ENCODE measurements at places on chromosomes 3 and 15.
A peak's percentile ranks its signal among the peaks of the same experiment; 100 is the strongest.

DNA sequence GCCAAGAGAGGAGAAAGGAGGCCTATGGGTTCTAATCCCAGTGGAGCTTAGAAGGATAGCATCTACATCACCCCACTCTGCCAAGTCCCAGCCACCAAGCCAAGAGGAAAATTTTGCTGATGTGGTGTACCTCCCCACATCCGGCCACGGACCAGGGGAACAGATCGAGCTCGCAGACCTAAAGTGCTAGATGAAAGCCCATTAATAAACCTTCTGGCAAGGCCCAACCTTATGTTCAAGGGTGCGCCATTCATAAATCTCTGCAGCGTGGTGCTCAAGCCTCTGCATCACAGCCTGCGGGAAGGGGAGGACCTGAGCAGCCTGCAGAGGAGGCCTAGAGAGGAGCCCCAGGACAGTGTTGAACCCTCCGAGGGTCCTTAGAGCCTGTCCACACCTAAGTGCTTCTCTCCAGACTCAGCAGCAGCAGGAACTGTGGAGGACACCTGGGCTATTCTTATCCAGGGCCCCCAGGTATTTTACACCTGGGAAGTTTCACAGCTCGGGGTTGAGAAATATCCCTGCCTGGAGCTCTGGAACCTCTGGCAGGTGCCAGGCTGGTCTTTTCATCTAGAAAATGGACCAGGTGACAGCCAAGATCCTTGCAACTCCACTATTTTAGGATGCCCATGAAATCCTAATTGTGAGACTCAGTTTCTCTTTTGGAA lies 68.0 kb downstream of the MRPL46 start:
- DNase-seq: no peak

- DNase-seq: no peak
These were observed 101.2 kb downstream of the ST8SIA2 start for GRCh38 chr15:92494806-92495336.

DNA sequence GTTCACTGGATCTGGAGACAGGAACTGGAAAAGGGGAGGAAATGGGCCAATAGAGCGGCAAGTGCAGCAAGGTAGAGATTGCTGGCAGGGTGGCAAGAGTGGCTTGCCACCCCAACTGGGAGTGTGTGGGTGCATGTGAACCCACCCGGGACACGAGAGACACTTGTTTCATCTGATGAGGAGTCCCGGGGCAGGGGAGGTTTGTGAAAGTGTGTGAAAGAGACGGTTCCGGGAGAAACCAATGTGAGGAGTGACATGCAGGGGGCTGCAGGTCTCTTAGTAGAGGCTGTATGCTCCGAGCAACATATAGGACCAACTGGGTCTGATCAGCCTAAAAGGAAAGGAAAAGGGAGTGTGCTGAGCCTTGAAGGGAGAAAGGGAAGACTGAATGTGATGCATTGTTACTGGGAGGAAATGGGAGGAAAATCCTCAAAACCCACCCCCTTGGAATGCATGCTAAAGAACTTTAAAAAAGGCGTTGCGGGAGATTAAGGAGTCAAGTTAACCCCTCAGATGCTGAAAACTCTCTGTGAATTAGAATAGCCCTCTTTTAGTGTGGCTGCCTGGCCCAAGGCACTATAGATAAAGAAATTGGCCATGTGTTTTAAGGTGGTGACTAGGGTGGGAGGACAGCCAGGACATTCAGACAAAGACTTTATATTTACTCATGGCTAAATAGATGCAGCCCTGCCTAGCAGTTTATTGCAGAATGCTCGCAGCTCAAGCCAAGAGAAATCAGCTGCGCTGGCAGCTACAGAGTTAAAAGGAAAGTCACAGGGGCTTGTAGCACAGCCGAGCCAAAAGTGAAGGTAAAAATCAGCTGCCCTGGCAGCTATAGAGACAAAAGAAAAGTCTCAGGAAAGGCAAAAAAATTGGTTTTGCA lies 9.1 kb upstream of the SLC9C1 start:
- peak; percentile 91 for DNase-seq

- DNase-seq: no peak
These were observed 332.4 kb downstream of the GRM7 start for GRCh38 chr3:7193269-7193668.

DNA sequence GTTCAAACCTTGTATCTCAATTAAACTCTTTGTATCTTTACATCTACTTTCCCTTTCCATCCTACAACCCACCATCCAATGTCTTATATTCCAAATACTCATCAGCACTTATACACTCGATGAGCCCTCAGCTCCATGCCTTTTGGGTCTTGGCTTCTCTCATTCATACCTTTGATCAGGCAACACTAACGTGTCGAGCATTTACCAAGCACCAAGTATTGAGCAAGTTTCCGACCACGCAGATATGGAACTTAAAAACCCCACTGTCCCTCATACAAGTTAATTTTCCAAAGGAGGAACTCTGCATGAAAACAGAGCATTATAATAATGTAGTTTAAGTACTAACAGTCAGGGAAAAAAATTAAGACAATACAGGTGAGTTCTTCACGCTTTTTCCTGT lies 102.8 kb downstream of the IL1RAP start:
- no peak for DNase-seq

DNA sequence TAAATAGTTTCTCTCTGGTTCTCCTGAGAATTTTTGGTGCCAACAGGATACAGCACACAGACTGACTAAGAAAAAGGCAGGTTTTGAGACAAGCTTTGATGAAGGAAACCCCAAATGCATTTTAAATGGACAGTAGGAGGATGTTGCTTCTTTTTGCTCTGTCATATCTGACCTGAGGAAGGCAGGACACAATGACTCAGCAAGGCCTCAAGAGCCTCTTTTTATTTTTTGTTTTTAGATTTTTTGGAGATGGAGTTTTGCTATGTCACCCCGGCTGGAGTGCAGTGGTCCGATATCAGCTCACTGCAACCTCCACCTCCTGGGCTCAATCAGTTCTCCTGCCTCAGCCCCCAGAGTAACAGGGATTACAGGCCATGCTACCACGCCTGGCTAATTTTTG lies 16.9 kb upstream of the KNG1 start:
- DNase-seq: no peak

- no peak for DNase-seq
These were observed 65.0 kb downstream of the FRMD4B start for GRCh38 chr3:69320871-69321271.

GRCh38 chr3:149879872-149880271 lies 66.9 kb downstream of the RNF13 start:
- peak; percentile 41 for DNase-seq

DNA sequence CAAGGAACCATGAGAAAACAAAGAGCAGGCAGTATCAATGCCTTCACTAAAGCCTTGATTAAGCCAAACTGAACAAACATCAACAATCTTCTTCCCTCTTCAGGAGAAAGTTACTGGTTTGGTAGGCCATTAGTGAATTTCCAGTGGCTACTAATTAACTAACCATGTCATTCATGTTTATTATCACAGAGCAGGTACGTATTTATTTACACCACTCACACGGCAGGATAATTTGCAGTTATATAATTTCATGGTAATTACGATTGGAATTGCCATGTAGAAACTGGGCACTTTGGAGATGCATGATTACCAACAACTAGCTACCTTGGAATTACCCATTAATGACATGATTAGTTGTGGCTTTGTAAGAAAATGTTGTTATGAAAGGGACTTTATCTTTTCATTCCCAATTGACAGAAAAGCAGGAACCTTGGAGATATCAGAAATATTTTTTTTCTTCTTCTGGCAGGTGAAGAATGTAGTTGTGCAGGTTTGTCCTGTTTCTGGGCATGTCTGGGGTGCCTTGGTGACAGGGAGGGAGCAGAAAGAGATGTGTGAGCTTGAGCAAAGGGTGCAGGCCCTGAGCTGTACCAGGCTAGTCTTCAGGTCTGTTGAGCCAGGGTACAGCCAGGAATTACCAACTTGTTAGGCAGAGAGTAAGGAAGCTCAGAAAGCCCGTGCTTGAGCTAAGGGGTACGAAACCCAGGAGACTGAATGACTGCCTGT lies 310.7 kb downstream of the RORA start:
- no peak for DNase-seq

- no peak for DNase-seq
These were observed 20.3 kb upstream of the NOX5 start for GRCh38 chr15:68994149-68994548.

GRCh38 chr3:167564612-167565011 lies 89.1 kb downstream of the WDR49 start:
- DNase-seq: no peak

DNA sequence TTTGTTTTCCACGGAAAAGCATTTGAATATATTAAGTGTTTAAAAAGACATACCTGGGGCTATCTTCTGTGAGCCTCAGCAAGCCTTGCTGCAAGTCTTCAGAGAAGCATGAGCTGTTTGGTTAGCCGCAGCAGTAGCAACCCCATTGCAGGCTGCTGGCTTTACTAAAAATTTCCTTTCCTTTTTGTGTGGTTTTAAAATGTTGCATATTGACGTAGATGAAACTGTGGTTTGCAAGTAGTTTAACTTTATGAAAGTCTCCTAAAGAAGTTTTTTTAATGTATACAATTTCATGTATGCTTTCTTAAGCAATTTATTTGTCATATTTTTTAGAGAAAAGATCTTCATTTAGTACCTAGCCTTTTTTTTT lies at the start of gene GPR171:
TSS of gene GPR171 (minus strand) at position 166 of the 370 bp plus-strand sequence. CDS start 3,830 bp downstream, outside the sequence.
- DNase-seq: no peak

- no peak for DNase-seq
These were observed 11.0 kb upstream of the DPH6 start for GRCh38 chr15:35557012-35557411.

DNA sequence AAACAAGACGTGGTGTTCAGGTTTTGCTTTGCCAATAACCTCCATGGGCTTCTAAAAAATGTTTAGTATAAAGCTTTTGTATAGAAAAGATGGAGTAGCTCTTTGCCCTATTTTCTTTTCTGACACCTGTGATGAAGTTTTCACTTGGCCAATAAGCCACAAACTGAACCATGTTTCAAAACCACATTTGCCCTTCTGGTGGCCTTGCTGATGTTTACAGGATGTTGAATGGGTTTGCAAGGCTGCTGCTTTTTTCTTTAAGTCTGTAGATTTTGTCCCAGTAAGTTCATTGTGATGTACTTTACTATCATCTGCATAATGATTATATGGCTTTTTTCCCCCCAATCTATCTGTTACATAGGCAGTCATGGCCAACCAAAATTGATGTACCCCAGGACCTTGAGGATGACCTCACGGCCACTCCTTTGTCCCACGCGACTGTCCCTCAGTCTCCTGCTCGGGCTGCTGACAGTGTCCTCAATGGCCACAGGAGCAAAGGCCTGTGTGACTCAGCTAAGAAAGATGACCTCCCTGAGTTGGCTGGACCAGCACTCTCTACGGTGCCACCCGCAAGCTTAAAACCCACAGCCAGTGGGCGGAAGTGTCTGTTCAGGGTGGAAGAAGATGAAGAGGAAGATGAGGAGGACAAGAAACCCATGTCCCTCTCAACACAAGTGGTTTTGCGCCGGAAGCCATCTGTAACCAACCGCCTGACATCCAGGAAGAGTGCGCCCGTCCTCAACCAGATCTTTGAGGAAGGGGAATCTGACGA lies 60.8 kb downstream of the SNRK start:
- DNase-seq: no peak

- no peak for DNase-seq
These were observed 77.5 kb upstream of the LMOD3 start for GRCh38 chr3:69199942-69200341.

DNA sequence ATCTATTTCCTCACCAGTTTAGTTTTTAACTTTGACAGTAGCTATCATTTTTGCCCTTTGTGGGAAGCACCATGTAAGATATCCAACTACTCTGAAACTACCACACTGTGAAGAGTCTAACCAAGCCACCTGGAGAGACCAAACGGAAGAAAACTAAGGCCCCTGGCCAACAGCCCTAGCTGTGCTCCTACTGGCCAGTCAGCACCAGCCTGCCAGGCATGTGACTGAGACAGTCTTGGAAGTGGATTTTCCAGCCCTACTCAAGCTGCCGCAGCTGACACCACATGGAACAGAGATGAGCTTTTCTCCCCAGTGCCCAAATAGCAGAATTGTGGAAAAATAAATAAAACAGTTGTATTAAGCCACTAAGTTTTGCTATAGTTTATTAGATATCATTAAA lies 2.9 kb upstream of the TBC1D5 start:
- no peak for DNase-seq

DNA sequence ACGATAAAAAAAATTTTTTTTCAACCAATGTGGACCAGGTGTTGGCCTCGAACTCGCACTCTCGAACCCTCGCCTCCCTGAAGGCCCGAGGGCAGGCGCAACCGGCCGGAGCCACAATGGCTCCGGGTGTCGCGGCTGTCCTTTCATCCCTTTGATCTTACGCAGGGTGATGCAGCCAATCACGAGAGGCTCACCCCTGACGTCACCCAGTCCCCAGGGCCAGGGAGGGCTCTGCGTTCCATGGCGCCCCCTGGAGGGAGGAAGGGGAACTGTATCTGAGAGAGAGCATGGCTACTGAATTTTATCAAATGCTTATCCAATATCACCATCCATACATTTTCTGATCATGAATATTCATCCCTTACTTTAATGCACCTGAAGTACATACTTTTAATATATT lies 15.4 kb upstream of the GMNC start:
- DNase-seq: no peak

DNA sequence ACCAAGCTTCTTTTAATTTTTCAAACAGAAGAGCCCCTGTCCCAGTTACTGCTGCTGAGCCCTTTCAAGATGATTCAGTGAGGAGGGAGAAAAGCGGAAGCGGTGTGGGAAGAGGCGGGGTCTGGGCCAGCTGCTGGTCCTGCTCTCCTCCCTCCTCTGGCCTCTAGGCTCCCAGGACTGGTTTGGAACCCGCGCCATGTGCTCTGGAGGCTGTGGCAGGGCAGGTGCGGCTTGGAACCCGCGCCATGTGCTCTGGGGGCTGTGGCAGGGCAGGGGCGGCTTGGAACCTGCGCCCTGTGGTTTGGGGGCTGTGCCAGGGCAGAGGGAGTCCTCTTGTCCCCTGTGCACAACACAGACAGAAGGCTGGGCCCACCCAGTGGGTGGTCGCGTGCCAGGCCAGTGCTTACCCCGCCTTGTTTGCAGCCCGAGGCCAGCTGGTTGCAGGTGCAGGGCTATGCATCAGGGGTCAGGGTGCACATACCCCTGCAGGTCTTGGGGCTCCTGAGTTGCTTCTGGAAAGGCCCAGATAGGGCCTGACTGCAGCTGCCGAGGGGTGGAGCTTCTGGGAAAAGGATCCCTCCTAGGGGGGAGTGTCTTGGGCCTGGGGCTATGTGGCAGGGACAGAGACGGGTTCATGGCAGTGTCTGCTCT lies 12.2 kb downstream of the ALG1L2 start:
- DNase-seq: no peak

GRCh38 chr3:100781301-100781700 lies 72.0 kb downstream of the TFG start:
- no peak for DNase-seq

DNA sequence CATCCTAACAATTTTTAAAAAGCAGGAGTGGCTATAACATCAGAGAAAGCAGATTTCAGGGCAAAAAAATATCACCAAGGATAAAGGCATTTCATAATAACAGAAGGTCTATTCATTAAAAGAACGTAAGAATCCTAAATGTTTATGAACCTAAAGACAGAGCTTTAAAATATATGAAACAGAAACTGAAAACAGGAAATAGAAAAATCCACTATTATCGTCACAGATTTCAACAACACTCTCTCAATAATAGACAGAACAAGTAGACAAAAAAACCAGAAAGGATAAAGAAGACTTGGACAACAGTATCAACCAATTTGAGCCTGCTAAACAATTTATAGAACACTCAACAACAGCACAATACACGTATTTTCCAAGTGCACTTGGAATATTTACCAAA lies 71.4 kb downstream of the FBXL22 start:
- DNase-seq: no peak

GRCh38 chr3:176683382-176683781 lies 513.9 kb downstream of the TBL1XR1 start:
- no peak for DNase-seq

Data from iPS DF 6.9 (cell line).